ENCODE measurements at places on chromosomes 5 and 9.

DNA sequence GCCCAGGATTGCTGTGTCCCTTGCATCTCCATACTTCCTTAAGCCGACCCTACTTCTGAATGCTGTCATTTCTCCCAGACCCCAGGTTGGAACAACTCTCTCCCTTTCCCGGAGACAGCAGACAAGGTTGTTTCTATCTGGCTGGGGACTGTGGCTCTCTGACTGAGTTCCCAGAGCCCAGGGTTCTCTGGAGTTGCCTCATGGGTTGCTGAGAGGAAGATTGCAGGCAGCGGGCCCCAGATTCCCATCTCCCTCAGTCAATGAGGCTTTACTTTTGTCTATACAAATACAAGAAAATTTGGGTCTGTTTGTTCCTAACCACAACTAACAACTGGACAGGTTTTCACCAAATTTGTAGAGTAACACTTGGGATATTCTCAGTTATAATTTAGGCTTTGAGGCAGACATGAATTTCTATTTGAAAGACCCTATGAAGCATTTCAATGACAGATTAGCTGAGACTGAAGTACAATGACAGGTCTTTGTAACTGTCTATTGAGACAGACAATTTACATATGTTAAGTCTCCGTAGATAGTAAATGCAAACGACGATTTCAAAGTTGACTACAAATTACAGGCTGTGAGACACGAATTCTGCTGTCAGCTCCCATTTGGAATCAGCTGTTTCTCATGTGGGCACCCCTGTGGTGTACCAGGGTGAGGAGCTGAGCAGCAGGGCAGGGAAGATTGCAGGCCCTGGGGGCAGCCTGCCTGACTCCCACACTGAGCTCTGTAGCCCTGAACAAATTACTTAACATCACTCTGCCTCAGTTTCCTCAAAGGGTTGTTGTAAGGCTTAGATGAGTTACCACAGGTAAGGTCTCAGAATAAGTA is 107.5 kb downstream of the ATP10B start:
- DNase-seq, result no peak

- DNase-seq, result no peak
Observed at GRCh38 chr9:131447148-131447547, 53.3 kb downstream of the PRRC2B start.

- no peak for DNase-seq
Observed at GRCh38 chr9:77495834-77496671, 152.1 kb downstream of the GNA14 start.

DNA sequence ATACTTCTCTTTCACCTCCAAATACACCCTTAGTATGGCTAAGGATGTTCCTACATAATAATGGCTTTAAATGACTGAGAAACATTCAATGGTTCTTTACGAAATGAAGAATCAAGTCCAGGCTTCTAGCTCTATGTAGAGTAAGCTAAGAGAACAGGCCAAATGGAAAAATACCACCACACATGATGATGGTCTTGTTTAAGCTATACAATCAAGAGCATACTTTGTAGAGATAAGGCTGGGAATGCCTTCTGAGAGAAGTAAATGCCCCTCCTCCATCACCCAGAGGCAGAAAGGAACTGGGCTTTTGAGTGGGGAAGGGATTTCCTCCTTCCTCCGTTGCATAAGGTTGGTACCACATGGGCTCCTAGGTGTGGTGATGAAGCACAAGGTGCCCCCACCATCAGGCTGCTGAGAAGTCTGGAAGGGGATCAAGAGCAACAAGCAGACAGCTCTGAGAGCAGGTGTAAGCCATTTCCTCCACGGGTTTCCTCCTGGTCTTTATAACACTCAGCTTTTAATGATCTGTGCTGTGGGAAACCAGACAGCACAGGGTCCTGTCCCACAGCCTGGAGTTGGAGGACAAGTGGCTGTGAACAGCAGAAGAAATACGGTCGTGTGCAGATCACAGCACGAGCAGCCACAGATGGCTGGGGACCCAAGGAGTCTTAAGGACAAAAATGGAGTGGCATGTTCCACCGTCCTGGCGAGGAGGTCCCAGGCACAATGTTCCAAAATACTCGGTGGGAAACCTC is 396.9 kb downstream of the CTNND2 start:
- no peak for DNase-seq

DNA sequence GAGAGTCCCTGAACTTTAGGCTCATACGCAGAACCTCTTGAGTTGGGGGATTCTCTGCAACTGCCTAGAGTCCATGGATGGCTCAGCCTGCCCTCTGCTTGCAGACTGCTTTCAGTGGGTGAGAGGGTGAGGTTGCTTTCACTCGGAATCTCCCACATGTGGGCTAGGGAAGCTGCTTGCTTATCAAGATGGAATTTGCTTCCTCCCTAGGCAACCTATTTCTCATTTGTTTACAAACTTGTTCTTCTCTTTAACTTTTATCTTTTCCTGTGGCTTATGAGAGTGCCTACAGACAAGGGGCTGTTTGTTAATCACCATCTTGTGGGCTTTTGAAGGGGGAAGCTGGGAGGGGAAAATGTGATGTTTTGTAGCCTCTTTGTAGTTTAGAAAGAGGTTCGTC is 10.0 kb downstream of the TLE4 start:
- no peak for DNase-seq

- DNase-seq, result no peak
Observed at GRCh38 chr9:90821697-90822096, 20.1 kb downstream of the SYK start.

DNA sequence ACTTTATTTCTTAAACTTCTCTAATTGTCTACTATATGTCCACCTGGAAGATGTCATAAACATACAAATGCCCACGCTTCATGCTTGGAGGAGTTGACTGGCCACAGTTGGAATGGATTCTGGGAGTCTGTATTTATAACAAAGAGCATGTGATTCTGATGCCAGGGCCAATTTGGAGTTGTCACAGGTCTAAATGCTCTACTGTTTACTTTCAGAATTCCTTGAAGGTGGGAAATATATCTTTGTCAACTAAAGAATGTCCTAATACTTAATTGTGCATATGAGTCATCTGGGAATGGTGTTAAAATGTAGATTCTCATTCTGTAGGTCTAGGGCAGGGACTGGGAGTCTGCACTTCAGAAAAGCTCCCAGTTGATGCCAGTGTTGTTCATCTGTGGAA is 196.1 kb downstream of the ANXA1 start:
- DNase-seq, result no peak

GRCh38 chr5:1150866-1151265 is 39.0 kb upstream of the SLC12A7 start:
- DNase-seq, result no peak

DNA sequence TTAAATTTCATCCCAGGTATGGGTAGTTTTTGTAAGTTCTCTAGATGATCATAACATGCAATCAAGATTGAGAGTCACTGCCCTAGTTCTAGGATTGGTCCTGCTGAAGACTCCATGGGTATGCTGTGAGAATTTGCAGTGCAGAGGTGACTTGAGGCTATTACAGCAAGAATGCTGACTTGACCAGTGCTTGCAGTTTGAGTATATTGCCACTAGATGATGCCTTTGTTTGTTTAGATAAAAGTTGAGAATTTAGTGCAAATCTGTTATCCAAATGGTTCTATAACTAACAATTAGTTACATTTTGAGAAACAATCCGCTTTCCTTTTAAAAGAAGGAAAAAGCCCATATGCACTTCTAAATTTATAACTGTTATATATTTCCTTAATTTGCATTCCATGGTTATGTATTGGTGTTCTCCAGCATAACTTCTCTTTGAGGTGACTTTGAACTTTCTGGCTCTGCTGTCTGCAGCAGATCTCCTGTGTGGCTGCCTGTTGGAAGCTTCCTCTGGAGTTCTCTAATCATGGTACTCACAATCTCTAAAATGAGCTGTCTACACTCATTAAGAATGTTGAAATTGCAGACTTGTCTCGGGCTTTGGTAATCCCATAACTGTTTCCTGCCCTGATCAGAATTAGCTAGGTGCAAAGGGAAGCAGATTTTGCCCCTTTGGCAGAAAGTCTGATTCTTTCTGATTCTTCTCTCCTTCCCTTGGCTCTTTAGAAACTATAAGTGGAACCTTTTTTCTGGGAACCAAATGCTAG is 24.9 kb downstream of the MELK start:
- DNase-seq, result no peak

GRCh38 chr5:175457466-175457865 is 13.5 kb upstream of the DRD1 start:
- DNase-seq, result no peak

GRCh38 chr5:145586661-145587307 is 248.4 kb downstream of the PRELID2 start:
- no peak for DNase-seq

DNA sequence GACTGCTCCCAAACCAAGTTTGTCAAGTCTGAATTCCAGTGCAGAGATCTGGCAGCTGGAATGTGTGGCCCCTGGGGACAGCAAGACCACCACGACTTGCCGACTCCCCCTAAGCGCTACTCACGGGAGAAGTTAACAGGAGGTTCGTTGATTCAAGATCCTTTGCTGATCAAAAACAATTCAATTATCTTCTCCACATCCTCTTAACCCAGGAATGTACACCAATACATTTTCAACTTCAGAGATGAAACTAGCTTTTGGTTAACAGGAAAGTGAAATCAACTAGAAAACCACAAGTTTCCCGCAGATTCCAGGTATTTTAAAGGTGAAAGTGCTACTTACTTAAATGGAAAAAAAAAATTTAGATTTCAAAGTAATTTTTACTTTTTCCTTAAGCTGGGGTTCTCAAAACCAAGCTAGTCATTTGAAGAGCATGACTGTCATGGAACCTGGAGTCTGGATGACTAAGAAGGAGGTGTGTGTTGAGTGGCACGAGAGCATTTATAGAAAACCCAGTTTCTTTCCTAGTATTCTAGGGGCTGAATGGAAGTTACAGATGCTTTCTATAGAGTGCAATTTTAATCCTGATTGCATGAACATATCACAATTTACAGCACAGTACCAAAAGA is 257.5 kb upstream of the PANK3 start:
- no peak for DNase-seq

DNA sequence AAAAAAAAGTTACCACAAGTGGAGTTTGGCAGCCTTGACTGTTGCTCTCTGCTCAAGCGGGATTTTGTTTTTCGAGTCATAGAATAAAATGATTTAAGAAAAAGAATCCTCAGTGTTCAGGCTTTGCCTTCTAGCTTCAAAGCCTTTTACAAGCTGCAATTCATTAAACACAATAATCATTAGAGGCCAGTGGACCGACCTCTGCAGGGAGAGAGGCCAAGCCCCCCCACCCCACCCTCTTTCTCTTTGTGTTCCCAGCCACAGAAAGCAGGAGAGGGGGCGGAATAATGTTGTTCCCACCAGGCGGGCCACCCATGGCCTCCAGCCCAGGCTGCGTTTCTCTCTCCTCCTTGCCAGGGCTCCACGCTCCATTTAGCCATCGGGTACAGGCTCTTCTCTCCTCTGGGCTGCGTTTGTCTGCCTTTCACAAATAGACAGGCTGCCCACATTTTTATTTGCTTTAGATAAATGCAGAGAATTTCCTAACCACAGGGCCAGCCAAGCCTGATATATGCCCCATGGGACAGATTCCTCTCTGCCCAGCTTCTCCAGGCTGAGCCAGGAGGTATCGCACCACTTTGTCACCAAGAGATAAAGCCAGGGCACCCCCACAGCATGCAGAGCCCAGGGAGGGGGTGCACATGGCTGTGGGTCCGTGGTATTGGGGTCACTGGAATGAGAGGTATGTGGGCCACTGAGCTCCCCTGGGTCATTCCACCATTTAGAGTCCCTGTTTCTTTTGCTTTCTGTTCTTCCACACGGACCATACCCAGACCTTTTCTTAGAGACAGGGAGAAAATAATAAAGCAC is 318.8 kb downstream of the PIK3R1 start:
- no peak for DNase-seq

DNA sequence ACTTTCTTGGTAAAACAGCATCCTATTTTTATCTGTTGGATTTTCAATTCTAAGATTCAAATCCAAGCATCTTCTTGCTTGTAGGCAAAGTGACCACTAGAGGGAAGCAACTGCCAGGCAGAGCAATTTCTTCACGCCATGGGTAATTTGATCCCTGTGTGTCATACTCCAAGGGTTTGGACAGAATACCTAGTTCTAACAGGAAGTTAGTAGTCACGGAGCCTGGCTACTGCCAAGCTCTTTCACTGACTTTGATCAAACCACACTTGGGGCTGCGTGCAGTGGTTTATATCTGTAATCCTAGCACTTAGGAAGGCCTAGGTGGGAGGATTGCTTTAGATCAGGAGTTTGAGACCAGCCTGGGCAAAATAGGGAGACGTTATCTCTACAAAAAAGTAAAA is 473.6 kb upstream of the TNC start:
- DNase-seq, result no peak

DNA sequence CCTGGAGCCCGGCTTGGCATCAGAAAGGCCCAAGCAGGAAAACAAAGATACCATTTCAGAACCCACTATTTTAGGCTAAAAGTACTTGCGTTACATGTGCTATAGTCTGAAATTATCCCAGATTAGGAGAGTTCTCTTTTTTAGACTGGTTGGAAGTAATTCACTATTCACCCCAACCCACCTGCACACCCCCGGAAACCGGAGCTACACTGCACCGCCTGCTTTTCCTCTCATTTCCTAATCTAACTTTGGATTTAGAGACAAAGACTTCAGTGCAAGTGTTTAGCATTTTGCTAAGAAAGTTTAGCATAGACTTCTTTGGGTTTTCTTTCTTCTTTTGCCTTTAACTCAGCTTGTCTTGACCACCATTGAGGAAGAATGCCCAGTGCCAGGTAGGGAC is 79.2 kb downstream of the SECISBP2 start:
- no peak for DNase-seq

DNA sequence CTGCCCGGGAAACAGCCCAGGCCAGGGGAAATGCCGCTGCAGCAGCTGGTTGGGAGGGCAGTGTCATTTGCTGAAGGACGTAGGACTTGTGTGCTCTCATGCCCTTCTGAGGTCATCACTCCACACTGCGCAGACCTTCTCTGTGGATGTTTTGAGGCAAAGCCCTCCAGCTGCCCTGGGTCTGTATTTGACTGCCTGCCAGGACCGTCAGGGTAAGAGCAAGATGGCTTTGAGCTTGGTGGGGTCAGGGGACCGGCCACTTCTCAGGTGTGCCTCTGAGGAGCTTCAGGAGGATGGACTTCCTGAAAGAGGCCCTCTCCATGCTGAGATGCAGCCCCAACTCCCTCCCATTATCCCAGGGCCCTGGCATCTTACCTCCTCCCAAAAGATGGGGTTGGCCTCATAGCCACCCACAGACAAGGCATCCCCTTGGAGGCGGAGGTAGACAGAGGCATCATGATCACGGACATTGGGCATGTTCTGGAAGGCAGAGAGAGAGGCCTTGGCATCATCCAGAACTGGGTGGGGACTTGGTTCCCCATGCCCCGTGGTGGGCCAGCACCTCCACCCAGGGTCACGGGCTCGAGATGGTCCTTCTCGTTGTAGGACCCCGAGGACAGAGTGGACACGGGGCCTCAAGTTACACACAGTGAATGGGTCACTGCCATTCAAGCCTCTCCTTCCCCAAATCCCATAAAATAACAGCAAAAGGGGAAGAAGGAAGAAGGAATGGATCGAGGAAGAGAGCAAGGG is 19.4 kb downstream of the SARDH start:
- no peak for DNase-seq

- no peak for DNase-seq
Observed at GRCh38 chr5:96037128-96037527, 75.5 kb upstream of the ELL2 start.

- DNase-seq, result no peak
Observed at GRCh38 chr5:1728846-1729245, 70.8 kb downstream of the MRPL36 start.
